Activated CD8-positive, alpha-beta T cell treated with anti-CD3 and anti-CD28 coated beads for 36 hours (primary cell): ENCODE measurements at places on chromosomes 6 and 20. TPM values are rescaled to one million over a fixed set of nuclear protein-coding genes. Genes with fewer than 3 reads are reported as not detected.

The TCP11 gene
- not detected for total RNA-seq

GRCh38 chr6:137033828-137034227 lies 10.9 kb downstream of the IL20RA start:
- DNase-seq = peak; percentile 87
- peaks cover 14% of the 10 kb centered on the region for H3K4me1 ChIP-seq
- peaks cover 40% of the 10 kb centered on the region for H3K27me3 ChIP-seq
- H3K4me3 ChIP-seq = no peak overlapping the region
- no peak overlapping the region for H3K27ac ChIP-seq
- H3K36me3 ChIP-seq = no peaks in the 10 kb centered on the region

The FARS2 gene
- total RNA-seq = 15.7 TPM

DNA sequence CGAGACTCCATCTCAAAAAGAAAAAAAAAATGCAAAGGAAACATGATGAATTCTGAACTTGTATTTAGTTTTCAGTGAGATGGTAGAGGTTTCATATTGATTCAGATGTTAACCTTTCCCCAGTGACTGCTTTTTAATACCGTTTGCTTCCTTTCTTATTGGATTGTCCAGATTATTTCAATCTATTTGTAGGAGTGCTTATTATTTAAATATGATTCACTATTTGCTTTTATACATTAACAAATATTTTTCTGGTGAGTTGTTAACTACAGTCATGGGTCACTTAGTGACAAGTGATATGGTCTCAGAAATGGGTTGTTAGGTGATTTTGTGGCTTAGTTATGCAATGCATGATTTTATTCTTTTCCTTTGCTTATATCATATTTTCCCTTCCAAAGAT lies 8.4 kb downstream of the PI3 start:
- DNase-seq = no peak
- H3K27ac ChIP-seq = no peak overlapping the region
- H3K4me1 ChIP-seq = no peaks in the 10 kb centered on the region
- no peak overlapping the region for H3K4me3 ChIP-seq
- H3K36me3 ChIP-seq = no peaks in the 10 kb centered on the region

DNA sequence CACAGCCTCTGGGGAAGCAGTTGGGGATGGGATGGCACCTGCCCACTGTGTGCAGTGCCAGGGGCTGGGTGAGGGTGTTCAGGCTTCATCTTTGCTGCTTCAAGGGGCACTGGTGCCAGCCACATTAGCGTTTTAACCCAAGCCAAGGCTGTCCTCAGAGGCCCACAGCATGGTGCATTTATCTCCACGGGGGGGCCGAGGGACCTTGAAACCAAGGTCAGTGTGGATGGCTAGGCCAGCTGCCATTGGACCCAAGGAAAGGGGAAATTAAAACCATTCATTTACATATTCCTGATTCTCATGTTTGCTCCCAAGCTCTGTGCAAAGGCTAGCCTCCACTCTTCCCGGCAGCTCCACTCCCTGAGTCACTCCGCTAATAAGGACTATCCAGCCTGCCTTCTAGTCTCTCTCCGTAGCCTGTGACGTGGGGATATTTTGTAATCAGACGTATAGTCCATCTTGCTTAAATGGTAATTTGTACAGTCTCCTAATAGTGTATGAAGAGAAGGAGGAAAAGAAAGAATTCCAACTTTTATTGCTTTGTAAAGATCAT lies 197.1 kb downstream of the CDH4 start:
- no peaks in the 10 kb centered on the region for H3K4me1 ChIP-seq
- peaks cover 5% of the 10 kb centered on the region for H3K27me3 ChIP-seq
- no peak overlapping the region for H3K27ac ChIP-seq
- H3K36me3 ChIP-seq = no peaks in the 10 kb centered on the region

The BRD2 gene
- 219 TPM for total RNA-seq

GRCh38 chr20:6142348-6142993 lies 19.6 kb upstream of the FERMT1 start:
- no peak overlapping the region for H3K4me3 ChIP-seq
- no peaks in the 10 kb centered on the region for H3K4me1 ChIP-seq
- peaks cover 5% of the 10 kb centered on the region for H3K27me3 ChIP-seq
- no peak overlapping the region for H3K27ac ChIP-seq

- no peaks in the 10 kb centered on the region for H3K36me3 ChIP-seq
- no peak overlapping the region for H3K4me3 ChIP-seq
- no peak overlapping the region for H3K27ac ChIP-seq
- no peak for DNase-seq
- H3K4me1 ChIP-seq = no peaks in the 10 kb centered on the region
Observed at GRCh38 chr6:62808565-62809293, 402.5 kb upstream of the FKBP1C start.
